SW 1271 (cell line): ENCODE measurements at places on chromosomes 1 and 21.

GRCh38 chr1:245856944-245857531 is 650.0 kb downstream of the SMYD3 start:
- no peak for DNase-seq

DNA sequence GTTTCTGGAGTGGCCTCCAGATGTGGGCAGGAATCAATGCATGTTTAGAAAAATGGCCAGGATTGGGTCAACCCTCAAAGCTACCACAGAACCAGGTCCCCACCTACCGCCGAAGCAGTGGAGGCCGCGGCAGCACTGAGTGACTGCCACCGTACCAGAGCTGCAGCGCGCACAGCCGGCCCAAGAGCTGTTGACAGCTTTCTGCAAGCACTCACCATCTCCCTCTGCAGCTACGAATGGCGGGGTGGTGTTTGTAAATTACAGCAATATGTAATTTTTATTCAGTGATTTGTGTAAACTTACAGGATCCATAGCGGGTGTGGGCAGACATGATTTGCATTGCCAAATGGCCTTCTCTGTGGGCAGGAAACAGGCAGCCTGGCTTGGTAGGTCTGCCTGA is 96.4 kb downstream of the CAMK2N1 start:
- DNase-seq, result no peak

DNA sequence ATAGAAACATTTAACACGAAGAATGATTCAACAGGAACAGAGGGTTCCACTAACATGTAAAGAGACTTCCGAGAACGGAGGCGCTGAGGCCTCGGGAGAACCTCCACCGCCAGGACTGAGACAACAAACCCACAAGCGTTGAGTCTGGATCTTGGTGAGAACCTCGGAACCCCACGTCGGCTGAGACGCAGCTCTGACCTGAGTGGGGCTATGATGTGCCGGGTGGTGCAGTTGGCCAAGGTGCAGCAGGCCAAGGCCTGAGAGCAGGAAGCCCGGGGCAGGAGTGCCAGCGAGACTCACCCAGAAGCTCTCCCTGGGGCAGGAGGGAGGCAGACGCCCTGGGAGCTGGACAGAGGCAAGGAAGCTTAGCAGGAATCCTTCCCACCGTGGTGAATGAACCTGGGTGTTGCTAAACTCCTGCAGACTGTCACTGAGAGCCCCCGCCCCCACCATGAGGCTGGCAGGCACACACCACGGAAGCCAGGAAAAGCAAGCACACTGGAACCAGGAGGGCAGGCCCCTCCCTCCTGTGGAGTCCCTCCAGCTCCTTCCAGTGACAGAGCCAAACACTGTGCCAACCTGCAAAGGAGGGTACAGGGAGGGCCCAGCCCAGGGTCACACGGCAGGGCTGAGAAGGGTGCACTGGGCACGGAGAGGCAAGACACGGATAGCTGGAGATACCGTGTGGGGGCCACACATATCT is 34.8 kb downstream of the WDR4 start:
- no peak for DNase-seq

GRCh38 chr1:1199961-1200875 is 6.2 kb downstream of the TNFRSF18 start:
- DNase-seq, result no peak

- DNase-seq, result no peak
Measured at GRCh38 chr21:42799948-42800347, 79.4 kb downstream of the WDR4 start.

DNA sequence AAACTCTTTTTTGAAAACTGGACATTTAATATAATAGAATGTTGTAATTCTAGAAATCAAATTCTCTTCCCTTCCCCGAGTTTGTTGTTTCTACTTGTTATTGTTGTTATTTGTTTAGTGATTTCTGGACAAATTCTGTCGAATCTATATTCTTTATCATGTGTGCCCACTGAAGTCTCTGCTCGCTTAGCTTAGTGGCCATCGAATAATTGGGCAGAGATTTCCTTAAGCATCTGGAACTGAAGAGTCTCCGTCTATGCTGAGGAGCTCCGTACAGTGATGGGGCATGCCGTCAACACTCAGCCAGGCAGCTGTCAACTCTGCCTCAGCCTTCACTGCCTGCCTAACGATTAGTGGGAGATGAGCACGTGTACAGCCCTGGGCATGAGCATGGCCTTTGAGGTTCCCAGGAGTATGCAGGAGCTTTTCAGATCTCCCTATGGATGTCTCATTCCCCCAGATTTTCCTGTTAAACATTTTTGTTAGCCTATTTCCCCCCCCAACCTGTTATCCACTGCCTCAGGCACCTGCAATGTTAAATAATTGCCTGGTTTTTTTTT is 66.8 kb downstream of the SLX9 start:
- no peak for DNase-seq

DNA sequence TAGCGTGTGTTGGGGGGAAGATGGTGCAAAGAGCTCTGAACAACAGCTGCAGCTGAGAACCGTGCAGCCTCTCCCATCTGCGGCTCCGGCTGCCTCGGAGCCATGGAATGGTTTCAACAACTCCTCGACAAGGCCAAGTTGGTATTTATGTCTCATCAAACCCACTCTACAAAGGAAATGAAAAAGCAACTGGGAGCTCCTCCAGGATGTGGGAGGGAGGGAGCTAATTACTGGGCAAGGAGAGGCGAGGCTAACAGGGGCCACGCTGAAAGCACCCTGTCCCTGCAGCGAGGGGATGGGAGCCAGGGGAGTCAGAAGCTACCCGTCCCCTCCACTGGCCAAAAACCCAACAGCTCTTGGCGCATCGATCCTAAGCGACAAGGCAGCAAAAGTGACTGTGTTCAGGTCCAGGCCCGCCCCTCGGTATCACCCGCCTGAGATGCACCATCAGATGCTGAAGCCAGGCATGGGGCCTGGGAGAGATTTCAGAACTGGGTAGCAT is 63.1 kb downstream of the ACOT7 start:
- DNase-seq, result no peak

- no peak for DNase-seq
Measured at GRCh38 chr1:70202173-70202758, 3.1 kb downstream of the LRRC40 start.

GRCh38 chr1:46806196-46807020 is 7.6 kb downstream of the CYP4B1 start:
- DNase-seq, result no peak

DNA sequence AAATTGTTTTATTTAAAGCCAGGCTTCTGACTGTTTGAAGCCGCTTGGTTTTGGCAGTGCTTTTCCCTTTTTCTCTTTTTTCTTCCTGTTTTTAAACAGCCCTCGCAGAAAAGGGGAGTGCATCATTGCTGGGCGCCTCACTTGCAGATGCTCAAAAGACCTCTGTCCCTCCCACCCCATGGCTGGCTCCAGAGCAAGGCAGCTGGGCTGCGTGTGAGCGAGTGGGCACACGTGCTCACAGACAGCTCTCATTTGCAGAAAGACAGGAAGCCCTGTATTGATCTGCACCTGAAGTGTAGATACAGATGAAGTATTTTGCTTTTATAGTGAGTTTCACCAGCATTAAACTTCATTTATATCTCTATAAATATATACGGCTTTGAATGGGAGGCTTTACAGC is 8.8 kb downstream of the TNR start:
- no peak for DNase-seq

DNA sequence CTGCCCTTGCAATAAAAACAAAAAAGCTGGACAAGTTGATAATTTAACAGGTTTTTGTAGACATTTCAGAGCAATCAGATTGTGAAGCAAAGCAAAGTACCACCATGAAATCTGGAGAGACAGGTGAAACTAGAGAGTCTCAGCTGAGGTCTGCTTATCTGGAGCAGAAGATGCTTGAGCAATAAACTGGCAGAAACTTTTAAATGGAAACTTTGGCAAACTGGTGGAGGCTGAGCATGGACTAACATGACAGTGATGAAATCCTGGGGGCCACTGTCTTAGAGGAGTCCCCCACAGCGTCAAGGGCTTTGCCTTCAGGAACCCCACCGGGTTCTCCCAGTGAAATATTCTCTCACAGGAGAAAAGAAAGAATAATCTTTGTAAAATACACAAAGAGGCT is 416.3 kb upstream of the B3GALT2 start:
- DNase-seq, result no peak

DNA sequence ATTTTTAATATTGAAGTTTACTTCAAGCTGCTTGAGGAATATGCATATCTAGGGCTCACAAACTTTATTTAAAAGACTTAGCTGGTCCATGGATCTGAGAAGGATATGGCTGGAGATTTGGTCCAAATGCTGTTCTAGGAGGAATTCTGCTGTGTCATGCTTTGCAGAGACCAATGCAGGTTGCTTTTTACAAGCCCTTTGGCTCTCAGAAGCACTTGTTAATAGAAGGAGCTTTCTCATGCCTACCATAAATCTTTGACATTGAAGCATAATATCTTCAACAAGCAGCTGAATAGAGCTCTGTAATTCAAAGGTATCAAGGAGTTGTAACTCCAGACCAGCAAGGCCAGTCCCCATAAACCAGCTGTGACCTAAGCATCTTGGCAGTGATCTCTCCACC is 299.1 kb downstream of the HHAT start:
- DNase-seq, result no peak

DNA sequence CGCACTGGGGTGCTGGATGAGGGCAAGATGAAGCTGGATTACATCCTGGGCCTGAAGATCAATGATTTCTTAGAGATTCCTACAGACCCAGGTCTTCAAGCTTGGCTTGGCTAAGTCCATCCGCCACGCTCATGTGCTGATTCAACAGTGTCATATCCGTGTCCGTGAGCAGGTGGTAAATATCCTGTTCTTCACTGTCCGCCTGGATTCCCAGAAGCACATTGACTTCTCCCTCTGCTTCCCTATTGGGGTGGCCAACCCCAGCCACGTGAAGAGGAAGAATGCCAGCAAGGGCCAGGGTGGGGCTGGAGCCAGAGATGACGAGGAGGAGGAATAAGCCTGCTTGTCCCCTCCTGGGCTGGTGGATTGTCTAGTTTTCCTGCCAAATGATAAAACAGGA is 2.2 kb upstream of the CBR3 start:
- no peak for DNase-seq

- no peak for DNase-seq
Measured at GRCh38 chr1:11388617-11389016, 90.3 kb upstream of the DISP3 start.

DNA sequence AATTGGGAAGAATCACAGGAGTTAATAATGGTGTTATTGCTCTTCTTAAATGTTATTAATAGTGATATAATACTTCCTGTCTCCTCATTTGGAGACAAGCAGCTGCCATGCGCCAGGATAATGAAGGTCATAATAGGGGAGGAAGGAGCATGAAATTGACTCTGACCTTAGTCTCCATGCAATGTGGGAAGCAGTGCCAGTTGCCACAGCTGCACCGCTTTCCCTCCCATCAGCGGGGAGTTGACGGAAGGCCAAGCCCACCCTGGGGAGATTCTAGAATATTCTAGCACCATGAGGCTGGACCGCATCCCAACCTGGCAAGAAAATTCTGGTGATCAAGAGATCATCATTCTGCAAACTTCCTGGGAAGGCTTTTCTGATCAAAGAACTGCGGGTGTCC is 11.0 kb upstream of the OLIG1 start:
- no peak for DNase-seq

GRCh38 chr1:225044258-225044657 is 114.8 kb downstream of the DNAH14 start:
- no peak for DNase-seq

DNA sequence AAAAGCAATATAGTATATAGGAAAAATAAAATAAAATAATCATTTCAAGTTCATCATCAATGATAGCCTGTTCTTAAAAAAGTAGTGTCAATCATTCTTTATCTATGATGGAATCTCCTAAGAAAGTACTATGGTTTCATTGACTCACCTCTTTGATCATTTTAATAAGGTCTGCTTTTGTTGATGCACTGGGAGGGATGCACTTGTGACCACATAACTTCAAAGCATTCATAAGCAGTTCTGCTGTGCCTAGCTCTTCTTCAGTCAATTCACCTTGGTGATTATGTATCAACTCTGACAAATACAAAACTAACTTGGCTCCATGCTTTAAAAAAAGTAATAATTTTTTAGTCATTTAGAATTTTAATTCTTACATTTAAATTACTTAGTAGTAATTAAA is 84.8 kb upstream of the GNG4 start:
- DNase-seq, result no peak

DNA sequence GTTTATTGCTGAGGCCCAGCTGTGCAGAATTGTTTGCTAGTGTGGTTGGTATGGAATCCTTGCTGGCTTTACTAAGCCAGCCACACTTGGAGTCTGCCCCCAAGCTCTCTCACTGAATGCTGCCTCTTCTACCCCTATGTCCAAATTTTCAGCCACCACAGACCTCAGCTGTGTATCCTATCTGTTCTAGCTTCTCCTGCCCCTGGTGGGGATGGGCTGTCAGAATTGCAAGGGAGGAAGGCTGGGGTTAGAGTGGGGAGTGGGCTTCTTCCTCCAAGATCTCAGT is 4.4 kb downstream of the NHLH1 start:
- no peak for DNase-seq

DNA sequence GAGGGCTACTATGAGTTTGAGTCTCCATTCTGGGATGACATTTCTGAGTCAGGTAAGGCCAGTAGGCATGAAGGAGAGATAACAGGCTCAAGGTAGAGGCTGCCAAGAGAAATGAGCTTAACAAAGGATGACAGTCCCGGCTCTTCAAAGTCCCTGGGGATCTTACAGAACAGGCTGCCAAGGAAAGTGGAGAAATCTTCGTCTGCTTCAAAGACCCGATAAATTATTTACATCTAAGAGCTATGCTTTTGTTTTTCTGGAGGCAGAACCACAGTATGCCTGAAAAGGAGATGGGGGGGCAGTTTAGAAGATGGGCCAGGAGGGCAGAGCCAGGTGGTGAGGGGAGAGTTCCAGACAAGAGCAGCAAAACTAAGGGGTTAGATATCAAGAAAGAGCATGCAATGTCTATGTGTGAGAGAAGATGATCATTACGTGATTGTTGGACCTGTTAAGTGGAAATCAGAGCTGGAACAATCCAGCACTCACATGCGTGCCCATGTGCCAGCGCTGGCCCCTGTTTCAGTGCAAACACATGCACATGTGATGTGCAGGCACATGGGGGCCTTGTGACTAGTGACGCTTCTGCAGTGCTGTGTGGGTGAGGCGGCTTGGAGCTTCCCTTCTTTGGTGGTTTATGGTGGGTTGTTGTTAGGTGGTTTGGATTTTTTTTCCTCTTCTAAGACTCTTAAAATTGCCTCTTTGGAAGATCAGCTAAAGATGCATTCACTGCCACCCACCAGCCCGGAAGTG is 25.7 kb downstream of the CAMK1G start:
- DNase-seq, result no peak

DNA sequence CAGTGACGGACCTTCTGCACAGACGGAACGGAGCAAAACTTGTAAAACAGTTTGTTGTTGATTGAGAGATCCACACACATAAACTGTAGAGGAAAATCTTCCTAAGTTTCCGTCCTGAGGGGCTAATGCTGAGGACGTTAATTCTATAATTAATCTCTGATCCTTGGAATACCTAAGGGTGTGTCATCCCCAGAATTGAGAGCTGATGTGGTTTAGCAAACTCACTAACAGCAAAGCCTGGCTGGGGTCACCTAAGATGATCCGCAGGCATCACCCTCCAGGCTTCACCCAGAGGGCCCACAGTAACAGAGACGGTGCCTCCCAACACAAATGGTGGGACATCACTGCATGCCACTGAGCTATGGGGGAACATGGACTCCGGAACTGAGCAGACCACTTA is 97.5 kb downstream of the SMYD2 start:
- DNase-seq, result no peak
